ENCODE measurements at places on chromosomes 3 and 15.

GRCh38 chr15:78682004-78682651, 41.1 kb upstream of the CHRNB4 start:
- DNase-seq = no peak

GRCh38 chr15:78507831-78508160, 419 bp downstream of the HYKK start:
- no peak for DNase-seq

- DNase-seq = peak; percentile 89
Observed at GRCh38 chr3:172221547-172221946, 182.2 kb downstream of the FNDC3B start.

GRCh38 chr3:100548053-100548452, 55.6 kb downstream of the TMEM45A start:
- DNase-seq = no peak

DNA sequence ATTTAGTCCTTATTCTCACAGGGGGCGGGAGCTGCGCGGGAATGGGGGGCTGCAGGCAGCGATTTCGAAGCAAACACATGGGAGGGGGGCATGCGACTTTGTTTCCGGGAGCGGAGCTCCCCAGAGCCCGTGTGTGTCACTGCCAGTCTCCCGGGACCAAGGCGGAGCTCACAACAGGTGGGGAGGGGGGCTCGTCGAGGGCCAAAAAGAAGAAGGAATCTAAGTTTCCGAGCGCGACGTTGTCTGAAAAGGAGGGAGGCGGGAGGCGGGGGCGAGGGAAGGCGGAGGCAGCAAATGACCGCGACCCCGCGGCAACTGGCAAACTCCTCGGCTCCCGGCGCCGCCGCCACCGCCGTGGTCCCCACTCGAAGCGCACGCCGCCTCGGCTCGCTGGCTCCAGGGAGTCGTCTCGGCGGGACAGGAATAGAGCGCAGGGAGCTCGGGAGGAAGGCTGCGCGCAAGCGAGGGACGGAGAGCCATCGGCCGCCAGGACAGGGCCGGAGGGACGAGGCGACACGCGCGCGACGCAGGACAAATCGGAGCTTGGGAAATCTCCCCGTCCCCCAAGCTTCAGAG, 1.4 kb downstream of the FOXP1 start:
- peak; percentile 31 for DNase-seq

GRCh38 chr3:73729969-73730440, 105.3 kb upstream of the PDZRN3 start:
- DNase-seq = no peak

DNA sequence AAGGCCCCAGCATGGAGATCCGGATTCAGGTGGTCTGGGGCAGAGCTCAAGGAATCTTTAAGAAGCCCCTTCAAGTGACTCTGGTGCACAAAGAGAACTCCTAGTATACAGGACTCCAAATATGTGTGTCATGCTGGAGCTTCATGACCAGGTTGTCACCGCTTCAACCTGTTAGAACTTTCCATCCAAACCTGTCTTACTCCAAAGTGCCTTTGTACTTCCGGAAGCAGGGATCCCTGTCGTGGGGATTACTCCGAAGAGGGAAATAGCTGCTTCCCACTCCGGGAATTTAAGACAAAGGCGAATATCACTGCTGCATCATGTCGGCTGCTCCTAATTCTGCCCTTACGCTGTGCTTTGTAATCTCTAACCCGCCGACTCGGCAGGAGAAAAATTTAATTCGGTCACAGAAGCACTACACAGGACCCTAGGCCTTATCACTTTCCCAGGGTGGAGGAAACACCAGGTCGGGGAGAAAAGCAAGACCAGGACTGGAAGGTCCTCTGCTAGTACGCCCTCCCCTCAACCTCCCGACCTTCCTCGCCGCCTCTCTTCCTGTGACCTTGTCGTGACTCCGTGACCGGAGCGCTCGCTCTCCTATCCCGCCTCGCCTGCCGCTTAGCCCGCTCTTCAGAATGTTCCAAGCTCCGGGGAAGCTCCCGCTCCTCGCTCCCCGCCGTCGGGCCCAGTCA, 730 bp downstream of the HIGD1A start:
- DNase-seq = peak; percentile 33

DNA sequence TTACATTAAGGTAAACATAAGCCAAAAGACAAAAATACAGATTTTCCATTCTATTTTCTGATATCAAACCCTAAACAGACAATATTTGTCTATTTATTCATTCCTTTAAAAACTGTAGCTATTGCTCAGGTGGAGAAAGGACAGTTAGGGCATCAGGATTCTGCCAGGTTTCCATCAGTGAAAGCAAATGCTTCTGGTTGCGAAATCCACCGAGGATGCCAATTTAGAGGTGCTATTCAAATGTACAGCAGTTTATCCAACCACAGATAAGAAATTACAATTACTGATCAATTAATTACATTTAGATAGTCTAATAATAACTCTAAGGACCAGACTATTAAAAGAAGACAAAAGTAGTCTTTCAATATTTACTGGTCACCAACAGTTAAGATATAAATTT, 3.9 kb downstream of the TOMM70 start:
- DNase-seq = no peak

GRCh38 chr15:90232196-90232595, 1.5 kb downstream of the CIB1 start:
- peak; percentile 24 for DNase-seq

DNA sequence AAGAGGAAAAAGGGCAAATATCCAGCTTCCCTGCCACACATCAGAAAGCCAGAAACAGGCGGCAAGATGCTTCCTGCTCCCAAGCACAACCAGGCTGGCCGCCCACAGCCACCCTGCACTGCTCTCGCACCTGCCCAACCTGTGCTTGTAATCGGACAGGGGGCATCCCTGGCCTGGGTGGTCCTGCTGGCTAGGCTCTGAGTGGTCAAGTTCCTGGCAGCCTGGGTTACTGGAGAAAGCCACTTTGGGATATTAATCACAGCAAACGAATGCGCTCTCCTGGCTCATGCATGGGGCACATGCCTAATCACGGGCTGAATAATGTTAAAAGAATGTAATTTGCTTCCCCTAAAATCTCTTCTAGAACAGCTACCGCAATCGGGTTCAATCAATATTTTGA, 442.4 kb downstream of the MCTP2 start:
- DNase-seq = no peak

DNA sequence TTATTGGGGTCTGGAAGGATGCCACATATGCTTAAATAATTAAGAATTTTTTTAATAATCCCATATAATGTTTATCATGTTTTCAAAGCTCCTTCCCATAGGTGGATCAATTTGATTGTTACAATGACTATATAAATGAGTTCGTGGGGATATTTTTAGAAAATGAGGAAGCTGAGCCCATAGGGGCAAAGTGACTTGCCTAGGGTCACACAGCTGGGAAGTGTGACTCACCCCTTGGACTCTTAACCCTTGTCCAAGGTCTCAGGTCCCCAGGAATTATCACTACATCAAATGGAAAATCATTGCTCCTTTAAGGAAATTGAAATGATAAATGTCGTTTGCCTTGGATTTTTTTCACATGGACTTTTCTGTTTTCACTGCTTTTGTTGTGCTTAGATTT, 161.2 kb upstream of the RGMA start:
- no peak for DNase-seq

DNA sequence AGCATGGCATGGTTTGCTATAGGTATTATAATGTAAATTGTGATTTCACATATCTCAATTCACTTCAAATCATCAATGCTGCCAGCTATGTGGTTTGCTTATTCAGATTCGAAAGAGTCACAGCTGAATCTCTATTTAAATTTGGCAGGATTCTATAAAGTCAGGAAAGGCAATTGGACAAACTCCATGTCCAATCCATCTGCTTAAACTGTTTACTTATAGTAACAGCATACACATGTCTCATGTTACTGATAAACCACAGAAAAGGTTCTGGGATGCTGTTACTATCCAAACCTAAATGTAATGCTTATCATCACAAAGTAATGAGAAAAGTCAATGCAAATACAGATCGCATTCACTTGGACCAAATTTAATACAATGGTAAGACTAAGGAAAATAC, 229.7 kb downstream of the ISL2 start:
- DNase-seq = no peak

DNA sequence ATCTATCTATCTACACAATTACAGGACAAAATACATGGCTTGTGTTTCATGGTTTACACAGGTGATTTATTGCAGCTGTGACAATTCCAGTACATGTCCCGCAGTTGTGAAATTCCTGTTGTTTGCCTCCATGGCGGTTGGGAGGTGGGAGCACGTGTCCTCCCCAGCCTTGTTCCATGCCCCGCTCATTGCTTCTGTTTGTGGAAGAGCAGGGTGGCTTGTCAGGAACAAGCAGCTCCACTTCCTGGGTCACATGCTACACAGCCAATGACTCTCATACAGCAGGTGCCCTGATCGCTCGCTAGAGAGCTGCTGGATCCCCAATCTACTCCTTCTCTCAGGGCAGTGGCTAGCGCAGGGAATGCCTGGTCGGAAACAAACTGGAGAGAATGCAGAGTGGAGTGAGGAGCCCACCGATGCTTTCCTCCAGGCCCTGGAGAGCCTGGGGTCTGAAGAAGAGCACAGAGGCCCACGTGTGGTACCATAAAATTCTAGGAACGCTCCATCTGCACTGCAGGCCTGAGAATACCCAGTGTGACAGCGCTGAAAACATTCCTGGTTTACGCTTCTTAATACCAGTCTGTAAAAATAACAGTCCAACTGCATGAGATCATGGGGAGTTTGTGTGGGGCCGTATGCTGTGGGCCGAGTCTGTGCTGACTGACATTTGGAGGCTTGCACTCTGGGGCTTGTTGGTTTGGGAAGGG, 270.6 kb upstream of the RGMA start:
- DNase-seq = no peak

DNA sequence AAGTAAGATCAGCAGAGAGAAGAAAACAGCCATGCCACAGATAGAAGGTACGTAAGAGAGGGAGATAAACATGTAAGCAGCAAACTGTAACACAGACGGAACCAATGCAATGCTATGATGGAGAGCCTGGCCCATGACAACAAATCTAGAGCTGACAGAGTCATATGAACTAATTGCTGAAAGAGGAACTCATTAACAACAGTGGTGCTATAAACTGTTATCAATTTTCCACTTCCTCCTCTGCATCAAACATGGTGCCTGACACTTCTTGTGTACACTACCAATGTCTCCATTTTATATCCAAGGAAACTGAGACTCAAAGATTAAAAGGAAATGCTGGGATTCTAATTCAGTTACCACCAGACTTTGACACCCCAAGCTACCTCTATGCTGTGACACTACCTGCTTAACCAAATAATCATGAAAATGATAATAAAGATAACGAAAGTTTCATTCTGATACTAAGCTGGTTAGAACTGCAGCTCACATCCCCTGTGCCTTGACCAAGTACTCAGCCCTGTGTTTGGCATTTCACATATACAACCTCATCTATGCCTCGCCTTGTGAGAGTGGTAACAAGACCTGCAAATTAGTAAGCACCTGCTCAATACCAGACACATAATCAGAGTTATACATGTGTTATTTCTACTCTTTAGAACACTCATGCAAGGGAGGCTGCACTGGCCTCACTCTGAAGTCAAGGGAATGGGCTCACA, 79.3 kb downstream of the ANO10 start:
- no peak for DNase-seq

DNA sequence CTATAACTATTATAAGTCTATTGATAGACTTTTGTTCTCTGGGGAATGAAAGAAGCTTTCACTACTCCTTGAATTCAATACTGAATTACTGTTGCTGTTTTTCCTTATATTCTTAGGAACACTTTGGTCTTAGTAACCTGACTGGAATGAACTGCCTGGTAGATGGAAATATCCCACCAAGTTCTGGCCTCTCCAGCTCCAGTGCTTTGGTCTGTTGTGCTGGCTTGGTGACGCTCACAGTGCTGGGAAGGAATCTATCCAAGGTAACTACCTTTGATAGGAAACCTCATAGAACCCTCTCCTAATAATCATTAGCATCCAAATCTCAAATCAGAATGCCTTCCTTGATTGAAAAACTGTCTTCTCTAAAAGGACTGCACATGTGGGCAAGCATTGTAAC, 69.1 kb downstream of the GALK2 start:
- DNase-seq = no peak

DNA sequence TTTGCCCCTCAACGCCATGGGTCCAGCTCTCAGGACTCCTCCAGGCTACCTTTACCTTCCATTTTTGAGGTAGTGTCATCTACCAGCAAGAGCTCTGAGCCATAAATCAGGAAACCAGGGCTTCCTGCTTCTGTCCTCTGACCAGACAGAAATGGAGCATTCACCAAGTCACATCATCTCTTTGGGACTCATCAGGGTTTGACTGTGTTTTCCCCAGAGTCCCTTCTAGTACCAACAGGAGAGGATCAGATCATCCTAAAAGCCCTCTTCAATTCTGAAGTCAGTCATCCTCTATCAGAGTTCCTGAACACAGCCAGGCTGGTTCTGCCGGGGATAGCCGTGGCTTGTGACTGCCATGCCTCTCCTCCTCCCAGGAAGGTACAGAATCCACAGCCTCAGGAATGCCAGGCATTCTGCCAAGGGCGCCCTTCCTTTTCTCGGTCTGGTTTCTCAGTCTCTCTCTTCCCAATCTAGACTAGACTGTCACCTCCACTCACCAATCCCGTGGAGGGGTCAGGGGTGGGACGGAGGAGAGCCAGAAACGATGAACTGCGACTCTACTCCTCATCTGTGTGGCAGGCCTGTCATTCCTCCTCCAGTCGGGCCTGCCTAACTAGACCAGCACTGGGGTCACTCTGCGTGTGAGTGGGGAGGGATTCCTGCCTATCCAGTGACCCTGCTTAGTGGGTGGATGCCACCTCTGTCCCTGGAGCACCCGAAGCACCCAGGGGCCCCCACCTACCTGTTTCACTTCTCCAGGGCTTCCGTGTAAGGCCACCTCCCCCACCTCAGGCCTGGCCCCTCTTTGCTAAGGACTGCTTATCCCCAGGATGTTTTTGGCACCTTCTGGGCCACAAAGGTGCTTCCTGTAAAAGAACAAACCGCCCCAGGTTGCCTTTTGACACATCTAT, 30.9 kb downstream of the CCNL1 start:
- peak; percentile 60 for DNase-seq

GRCh38 chr15:97678656-97679055, 281.8 kb upstream of the ARRDC4 start:
- no peak for DNase-seq

- peak; percentile 85 for DNase-seq
Observed at GRCh38 chr15:58551764-58552504, 120.1 kb downstream of the LIPC start.
